NCI-H187 (cell line): ENCODE measurements at places on chromosomes 4 and X.

DNA sequence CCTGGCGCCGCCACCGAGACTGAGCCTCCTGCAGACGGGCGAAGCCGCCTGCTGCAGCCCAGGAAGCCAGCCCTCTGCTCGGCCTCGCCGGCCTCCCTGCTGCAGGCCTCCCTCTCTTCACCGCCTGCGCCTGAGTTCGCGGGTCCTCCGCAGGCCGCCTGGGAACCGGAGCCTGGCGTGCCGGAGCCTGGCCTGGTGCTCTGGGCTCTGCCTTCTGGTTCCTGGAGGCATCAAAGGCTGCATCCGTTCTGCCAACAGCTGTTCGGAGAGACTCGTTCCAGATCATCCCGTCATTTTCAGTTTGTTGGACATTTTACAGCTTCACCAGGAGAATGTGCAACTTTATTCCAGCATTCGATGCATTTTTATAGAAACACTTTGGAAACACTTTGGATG, 178.0 kb downstream of the DCLK2 start:
- no peak for DNase-seq

GRCh38 chrX:136759968-136760367, 20.8 kb downstream of the ARHGEF6 start:
- no peak for DNase-seq

DNA sequence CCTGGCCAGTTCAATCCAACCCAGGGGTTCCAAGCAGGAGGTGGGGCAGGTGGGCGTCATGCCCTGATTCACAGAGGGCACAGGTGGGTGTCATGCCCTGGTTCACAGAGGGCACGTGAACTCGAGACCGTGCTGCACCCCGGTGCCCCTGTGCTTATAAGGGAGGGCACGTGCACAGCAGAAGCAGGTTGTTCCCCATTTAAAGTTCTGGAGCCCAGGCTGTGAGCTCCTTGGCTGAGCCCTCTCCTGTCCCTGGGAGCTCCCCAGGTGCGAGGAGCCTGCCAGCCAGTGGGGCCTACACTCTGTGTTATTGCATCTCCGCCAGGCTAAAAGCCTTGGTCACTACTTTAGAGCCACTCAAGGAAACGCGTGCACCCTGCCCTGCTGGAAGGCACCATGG, 3.2 kb upstream of the CPZ start:
- no peak for DNase-seq

DNA sequence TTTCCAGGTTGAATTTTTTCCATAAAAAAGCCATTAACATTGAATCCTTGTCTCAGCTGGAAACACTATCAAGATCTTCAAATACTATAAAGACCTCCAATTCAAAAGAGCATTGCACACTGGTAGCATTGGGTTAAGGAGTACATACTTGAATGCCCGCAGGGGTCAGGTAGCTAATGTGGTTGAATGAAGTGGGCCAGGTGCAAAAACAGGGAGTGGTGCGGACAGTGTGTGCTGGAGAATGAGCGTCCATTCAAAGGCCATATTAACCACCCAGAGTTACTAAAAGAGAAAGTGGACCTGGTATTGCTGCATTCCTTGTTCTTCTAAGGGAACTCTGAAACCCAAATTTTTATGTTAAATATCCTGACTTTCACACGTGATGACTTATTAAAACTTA, 91.6 kb downstream of the NYX start:
- no peak for DNase-seq

DNA sequence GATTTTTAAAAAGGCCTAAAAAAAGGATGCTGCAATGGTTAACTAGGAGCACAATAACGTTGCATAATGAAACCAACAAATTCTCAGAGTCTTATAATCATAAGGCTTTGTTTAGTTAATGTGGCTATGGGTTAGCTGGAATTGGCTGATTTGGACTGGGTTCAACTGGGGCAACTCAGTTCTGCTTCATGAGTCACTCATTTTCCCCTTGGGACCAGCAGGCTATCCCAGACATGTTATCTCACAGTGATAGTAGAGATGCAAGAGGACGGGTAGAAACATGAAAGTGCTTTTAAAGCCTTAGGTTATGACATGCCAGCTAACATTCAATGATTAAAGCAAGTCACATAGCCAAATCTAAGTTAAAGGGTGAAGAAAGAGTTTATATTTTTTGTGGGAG, 189.2 kb upstream of the GK2 start:
- DNase-seq: no peak

DNA sequence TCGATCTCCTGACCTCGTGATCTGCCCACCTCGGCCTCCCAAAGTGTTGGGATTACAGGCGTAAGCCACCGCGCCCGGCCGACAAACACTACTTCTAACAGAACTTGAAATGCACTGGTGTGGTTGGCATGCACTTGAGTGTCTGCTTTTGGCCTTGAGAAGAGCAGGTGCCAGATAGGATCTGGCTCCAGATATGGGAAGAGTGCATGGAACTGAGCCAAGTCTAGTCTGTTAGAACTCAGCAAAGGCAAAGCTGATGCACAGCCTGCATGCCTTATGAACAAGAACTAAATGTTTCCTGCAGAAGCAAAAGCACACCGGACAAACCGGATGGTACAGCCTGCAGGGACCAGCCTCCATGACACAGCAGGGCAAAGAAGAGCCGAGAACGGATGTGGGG, 35.1 kb upstream of the TBL1X start:
- peak; percentile 66 for DNase-seq

GRCh38 chr4:103422467-103423219, 224.5 kb upstream of the CENPE start:
- DNase-seq: no peak
